H1 (cell line): ENCODE measurements at places on chromosomes 12 and 14. TPM values are rescaled to one million over a fixed set of nuclear protein-coding genes. Genes with fewer than 3 reads are reported as not detected.

- DNase-seq: no peak
Observed at GRCh38 chr14:99080306-99080705, 191.7 kb downstream of the BCL11B start.

DNA sequence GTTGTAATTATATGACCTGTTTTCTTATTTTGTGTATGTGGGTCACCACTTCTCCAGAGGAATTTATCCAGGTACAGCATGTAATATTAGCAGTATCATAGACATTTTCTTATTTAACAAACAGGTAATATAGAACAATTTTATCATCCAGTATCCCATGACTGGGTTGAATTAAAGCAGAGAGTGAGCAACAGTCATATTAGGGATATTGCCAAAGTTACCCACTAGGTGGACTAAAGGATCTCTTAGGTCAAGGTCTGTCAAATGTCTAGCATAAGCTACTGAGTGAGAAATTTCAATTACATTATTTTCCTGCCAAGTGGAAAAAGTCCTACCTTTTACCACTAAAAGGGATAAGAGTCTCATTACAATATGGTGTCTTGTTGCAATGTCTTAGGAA lies 62.1 kb upstream of the TRIM9 start:
- no peak for DNase-seq

- no peak for DNase-seq
Observed at GRCh38 chr12:125577334-125577733, 512.1 kb downstream of the AACS start.

DNA sequence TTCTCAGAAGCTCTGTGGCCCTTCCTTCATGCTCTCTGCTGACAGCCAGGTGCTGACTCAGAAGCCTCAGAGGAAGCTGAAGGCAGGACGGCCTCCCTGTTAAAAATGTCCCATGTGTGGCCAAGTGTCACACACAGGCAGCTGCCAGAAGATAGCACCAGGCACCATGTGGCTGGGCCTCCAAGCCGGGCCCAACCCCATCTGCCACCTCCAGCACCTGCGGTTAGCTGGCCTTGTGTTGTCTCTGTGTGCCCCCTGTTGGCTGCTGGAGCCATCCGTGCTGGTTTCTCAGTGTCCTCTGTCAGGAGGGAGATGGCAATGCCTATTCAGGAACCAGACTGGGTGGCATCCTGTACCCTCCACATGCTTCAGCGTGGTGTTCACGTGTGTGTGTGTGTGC lies 63.2 kb downstream of the TSPAN11 start:
- peak; percentile 76 for DNase-seq

Gene NPFF
- 0.80 TPM in 1 of 2 replicates, not detected in the other for total RNA-seq
